AG10803 (cell line): ENCODE measurements at places on chromosomes 6 and 20.

DNA sequence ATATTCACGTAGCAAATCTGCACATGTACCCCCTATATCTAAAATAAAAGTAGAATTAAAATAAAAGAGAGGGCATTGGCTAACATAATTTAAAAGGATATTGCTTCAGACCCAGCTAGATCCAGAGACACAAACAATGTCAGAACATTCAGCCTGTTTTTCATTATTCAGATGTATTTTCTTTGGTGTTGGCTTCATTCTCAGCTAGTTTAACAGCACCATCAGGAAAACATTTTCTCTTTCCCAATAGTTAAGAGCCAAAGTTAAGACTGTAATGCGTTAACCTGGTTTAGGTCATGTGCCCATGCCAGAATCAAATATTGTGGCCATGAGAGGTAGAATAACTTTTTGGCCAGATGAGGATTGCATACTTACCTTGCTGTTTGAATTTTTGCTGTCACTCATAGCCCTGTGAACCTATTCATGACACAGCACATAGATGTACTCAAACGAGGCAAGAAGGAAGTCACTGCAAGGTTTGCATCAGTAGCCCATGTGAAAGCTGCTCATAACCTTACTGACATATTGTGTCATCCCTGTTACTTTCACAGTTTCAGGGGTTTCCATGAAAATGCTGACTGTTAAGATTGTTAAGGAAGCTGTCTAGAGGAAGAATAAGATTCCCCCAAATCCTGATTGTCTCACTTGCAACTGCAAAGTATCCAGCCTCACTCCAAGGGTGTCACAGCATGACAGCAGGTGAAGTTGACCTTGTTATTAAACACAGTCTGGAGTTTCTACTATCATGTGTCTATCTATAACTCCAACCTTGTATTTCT, 233.1 kb downstream of the PACRG start:
- DNase-seq: peak; percentile 73

GRCh38 chr6:165186041-165186440, 123.4 kb downstream of the C6orf118 start:
- DNase-seq: no peak

GRCh38 chr6:15730442-15730841, 67.6 kb upstream of the DTNBP1 start:
- no peak for DNase-seq

DNA sequence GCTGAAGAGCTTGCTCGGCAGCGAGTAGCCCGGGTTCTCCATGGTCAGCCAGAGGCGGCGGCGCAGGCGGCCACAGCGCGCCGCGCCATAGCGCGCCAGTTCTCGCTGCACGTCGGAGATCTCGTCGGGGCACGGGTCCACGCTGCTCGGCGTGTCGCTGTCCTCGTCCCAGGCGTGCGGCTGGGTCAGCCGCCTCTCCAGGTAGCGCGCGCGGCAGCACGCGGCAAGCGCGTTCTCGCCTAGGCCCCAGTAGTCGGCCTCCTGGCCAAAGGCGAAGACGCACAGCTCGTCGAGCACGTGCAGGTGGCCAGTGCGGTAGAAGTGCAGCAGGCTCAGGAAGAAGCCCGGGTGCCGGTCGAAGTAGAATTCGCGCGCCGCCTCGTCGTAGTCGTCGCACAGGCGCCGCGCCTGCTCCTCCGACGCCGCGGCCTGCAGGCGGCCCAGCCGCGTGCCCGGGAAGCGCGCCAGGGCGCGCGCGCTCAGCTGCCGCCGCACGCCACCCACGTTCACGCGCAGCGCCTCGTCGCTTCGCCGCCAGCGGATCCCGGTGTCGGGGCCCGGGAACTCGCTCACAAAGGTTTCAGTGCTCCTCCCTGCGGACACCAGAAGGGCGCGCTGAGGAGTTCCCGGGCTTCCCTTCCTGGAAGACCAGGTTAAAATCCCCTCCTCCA, 2.7 kb downstream of the KCNS1 start:
- peak; percentile 11 for DNase-seq

- no peak for DNase-seq
Measured at GRCh38 chr6:170090561-170090960, 200.3 kb downstream of the DLL1 start.
